ENCODE measurements at places on chromosomes 5 and 9. TPM values are rescaled to one million over a fixed set of nuclear protein-coding genes. Genes with fewer than 3 reads are reported as not detected.

DDX4 gene
- not detected for polyA plus RNA-seq

DNAJB5 gene
- polyA plus RNA-seq = 9.7 TPM

PGM5 gene
- 16.3 TPM for polyA plus RNA-seq

FABP6 gene
- polyA plus RNA-seq = not detected

AMACR gene
- polyA plus RNA-seq = 155 TPM

SH3GL2 gene
- 20.0 TPM for polyA plus RNA-seq

IFNA13 gene
- polyA plus RNA-seq = not detected

IL4 gene
- polyA plus RNA-seq = not detected

DAB2IP gene
- 33.8 TPM for polyA plus RNA-seq

BNC2 gene
- 5.4 TPM for polyA plus RNA-seq

ZDHHC11B gene
- 4.4 TPM for polyA plus RNA-seq

IL9 gene
- not detected for polyA plus RNA-seq

NRG2 gene
- 4.6 TPM for polyA plus RNA-seq

CACNA1B gene
- polyA plus RNA-seq = not detected

MEIKIN gene
- not detected for polyA plus RNA-seq

SLC36A1 gene
- polyA plus RNA-seq = 4.1 TPM

SPATA31D4 gene
- not detected for polyA plus RNA-seq

TIGD6 gene
- polyA plus RNA-seq = 7.0 TPM

IFNB1 gene
- not detected for polyA plus RNA-seq

SPAAR gene
- 3.2 TPM for polyA plus RNA-seq

BTNL3 gene
- 0.30 TPM for polyA plus RNA-seq

GAPVD1 gene
- 6.9 TPM for polyA plus RNA-seq

SETX gene
- 16.1 TPM for polyA plus RNA-seq

PCDHGA2 gene
- 0.73 TPM for polyA plus RNA-seq

FLT4 gene
- 6.9 TPM for polyA plus RNA-seq

PRUNE2 gene
- polyA plus RNA-seq = 12.6 TPM

SLC46A2 gene
- polyA plus RNA-seq = not detected

KIF12 gene
- polyA plus RNA-seq = 155 TPM

RNF180 gene
- polyA plus RNA-seq = 3.8 TPM

MEGF9 gene
- polyA plus RNA-seq = 12.4 TPM

ABO gene
- 25.0 TPM for polyA plus RNA-seq

SPATA24 gene
- 21.6 TPM for polyA plus RNA-seq

GGTA1 gene
- polyA plus RNA-seq = 6.8 TPM

NEURL1B gene
- 5.4 TPM for polyA plus RNA-seq

CCDC192 gene
- polyA plus RNA-seq = not detected

ABCA1 gene
- 1.4 TPM for polyA plus RNA-seq

ARRDC1 gene
- polyA plus RNA-seq = 42.3 TPM

CORO2A gene
- 0.90 TPM for polyA plus RNA-seq

INSL6 gene
- not detected for polyA plus RNA-seq

SGCD gene
- 0.99 TPM for polyA plus RNA-seq

RICTOR gene
- 3.4 TPM for polyA plus RNA-seq

MPDZ gene
- polyA plus RNA-seq = 18.5 TPM

IRX4 gene
- polyA plus RNA-seq = not detected

HAPLN1 gene
- 0.06 TPM for polyA plus RNA-seq

OTP gene
- not detected for polyA plus RNA-seq

MAMDC2 gene
- 1.5 TPM for polyA plus RNA-seq

MYOZ3 gene
- 1.3 TPM for polyA plus RNA-seq
